Posterior vena cava (tissue), 2 donors: ENCODE measurements at places on chromosomes 5 and 9.
A peak's percentile ranks its signal among the peaks of the same experiment; 100 is the strongest.

DNA sequence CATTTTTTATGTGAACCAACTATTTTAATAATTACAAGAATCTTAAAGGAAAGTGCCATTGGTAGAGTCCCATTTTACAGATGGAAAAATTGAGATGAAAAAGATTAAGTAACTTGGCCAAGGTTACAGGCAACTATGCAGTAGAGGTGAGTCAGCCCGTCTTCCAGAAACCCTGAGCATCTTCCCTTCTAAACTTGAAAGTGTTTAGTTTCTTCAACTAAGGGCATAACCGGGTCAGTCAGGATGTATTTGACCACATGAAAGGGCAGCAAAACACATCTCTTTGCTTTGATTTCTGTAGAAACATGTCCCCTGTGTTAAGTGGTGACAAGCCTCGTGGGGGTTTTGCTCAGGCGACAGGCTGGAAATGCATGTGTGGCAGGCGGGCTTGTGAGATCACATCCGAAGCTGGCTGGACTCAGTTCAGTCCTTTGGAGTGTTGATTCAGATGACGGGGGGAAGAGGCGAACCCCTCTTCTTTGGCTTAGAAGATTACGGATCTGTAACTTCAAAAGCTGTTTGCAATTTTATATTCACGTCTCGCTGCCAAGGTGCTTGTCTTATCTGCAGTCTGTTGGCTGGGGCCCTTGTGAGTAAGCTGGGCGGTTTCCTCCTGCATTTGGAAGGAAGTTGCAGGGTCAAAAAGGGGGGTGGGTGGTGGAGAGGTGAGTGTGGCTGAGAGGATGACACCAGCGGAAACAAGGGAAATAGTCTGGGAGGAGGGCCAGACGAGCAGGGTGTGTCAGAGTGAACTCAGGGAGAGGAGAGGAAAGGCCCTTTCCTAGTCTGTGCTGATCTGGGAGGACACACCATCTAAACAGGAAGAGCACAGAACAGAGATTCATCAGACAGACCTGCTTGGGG is 78.9 kb upstream of the RPS23 start:
- DNase-seq, result peak; percentile 94

DNA sequence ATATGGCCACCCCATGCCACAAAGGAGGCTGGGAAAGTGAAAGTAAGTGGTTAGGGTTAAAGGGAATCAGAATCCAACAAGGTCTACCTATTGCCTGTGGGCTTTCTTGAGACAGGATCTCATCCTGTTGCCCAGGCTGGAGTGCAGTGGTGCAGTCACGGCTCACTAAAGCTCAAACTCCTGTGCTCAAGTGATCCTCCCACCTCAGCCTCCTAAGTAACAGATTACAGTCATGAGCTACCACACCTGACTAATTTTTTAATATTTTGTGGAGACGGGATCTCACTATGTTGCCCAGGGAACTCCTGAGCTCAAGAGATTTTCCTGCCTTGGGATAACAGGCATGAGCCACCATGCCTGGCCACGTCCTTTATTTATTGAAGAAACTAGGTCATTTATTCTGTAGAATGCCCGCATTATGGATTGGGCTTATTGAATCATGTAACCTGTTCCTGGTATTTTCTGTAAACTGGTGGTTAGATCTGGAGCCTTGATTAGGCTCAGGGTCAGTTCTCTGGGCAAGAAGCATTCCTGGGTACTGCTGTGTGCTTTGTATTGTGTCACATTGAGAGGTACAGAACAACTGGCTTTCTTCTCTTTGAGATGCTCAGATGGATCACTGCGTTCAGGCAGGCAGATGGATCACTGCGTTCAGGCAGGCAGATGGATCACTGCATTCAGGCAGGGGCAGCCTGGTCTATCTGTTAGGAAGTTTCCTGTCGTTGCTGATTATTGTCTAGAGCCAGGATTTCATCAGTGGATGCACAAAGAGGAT is 41.6 kb downstream of the ERGIC1 start:
- no peak for DNase-seq

DNA sequence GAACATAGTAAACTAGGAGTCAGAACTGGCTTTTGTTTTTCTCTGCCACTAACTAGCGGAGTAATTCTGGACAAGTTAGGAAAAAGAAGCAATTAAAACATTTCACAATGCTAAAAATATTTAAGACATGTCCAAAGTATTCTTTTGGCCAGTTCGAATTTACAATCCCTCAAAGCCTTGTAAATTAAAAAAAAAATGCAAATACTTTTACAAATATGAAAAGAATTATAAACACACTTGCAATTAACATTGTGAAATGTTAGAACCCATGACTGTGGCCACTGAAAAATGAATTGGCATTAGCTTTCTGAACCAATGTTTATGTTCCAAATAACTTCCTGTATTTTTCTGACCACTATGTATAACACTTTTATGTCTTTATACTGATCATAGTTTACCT is 2.2 kb downstream of the RAD1 start:
- no peak for DNase-seq

- DNase-seq, result no peak
These were observed 97.5 kb downstream of the DMXL1 start for GRCh38 chr5:119168401-119168800.

- DNase-seq, result peak; percentile 70
These were observed 24.8 kb downstream of the DAB2IP start for GRCh38 chr9:121675969-121676822.

DNA sequence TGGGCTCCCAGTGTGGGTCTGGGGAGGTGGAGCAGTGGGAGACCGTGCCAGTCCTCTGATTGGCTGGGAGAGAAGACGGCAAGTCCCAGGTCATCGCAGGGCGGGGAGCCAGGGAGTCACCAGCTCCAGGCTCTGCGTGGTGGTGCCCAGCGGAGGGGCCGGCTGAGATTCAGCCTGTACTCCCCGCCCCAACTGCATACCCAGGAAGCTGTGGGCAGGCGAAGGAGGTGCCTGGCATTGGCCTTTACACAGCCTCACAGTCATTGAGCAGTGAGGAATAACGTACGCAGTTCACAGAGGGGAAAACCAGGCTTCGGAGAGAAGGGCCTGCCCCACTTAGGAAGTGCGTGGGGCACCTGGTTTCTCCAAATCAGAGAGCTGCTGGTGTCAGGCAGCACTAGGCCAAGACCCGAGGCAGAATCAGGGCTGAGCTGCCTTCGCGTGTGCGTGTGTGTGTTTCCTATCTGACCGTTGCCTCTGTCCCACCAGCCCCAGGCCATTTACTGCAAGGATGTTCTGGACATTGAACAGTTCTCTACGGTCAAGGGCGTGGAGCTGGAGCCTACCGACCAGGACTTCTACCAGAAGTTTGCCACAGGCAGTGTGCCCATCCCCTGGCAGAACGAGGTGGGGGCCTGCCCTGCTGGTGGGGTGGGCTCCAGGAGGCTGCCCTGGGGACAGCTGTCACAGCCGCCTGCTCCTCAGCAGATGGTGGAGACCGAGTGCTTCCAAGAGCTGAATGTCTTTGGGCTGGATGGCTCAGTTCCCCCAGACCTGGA is 6.2 kb upstream of the PRR7 start:
- DNase-seq, result peak; percentile 81

DNA sequence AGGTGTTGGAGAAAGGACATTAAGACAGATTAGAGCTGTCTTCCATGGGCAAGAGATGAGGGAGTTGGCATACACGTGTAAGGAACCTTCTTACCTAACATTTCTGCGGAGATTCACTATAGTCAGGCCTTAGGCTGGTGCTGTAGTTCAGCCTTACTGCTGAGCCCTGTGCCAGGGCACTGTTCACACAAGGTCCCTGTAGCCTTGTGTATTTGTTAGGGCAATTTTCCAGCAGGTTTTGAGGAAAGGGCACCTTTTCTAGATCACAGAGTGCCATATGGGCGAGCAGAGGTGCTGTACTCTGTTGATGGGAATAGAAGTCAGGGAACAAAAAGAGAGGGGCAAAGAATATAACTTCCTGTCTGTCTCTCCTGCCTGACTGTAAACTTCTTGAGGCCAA is 15.6 kb downstream of the PALM2AKAP2 start:
- no peak for DNase-seq

- DNase-seq, result no peak
These were observed 5.4 kb downstream of the GDA start for GRCh38 chr9:72154468-72155285.

DNA sequence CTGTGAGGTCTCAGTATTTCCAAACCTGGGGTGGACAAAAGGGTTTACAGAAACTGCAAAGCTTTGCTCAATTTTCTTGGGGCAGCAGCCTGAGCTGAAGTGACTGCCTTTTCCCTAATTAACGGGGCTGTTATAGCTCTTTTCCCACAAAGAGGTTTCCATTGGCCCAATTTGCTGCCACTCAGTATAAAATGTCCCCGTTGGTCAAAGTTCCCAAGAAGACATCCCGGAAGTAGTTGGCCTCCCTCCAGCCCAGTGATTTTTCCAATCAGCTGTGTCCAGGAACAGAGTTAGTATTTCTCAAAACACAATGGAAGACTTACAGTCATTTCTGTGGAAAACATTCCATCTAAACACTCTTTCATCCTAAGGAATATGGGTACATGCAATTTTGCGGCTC is 643.6 kb downstream of the ACTL7B start:
- DNase-seq, result no peak

GRCh38 chr5:132050661-132051552 is 9.5 kb upstream of the IL3 start:
- DNase-seq, result no peak

DNA sequence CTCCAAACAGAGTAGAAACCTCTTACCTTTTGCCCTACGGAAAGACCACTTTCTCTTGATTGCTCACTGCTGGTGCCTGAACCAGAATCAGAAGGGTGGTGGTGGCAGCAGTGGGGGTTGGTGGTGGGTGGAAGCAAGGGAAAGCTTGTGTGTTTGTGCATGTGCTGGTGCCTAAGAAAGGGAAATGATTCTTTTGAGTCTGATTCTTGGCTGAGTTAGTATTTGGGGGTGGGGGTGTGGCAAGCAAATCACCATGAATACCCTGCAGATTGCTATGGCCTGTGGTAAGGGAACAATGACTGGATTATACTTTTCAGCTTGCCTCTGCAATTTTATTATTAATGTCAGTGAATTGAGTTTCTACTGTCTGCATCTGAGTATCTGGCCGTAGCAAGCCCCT is 106.6 kb downstream of the ARHGAP26 start:
- no peak for DNase-seq

GRCh38 chr5:121138495-121138907 is 674.4 kb downstream of the PRR16 start:
- no peak for DNase-seq
